T-helper 22 cell (primary cell): ENCODE measurements at places on chromosomes 6 and 20.

- DNase-seq, result no peak
Observed at GRCh38 chr6:111536910-111537527, 54.0 kb upstream of the REV3L start.

- DNase-seq, result no peak
Observed at GRCh38 chr6:44831002-44831610, 443.6 kb downstream of the CDC5L start.

- DNase-seq, result no peak
Observed at GRCh38 chr6:134249759-134250602, 67.9 kb downstream of the SGK1 start.

DNA sequence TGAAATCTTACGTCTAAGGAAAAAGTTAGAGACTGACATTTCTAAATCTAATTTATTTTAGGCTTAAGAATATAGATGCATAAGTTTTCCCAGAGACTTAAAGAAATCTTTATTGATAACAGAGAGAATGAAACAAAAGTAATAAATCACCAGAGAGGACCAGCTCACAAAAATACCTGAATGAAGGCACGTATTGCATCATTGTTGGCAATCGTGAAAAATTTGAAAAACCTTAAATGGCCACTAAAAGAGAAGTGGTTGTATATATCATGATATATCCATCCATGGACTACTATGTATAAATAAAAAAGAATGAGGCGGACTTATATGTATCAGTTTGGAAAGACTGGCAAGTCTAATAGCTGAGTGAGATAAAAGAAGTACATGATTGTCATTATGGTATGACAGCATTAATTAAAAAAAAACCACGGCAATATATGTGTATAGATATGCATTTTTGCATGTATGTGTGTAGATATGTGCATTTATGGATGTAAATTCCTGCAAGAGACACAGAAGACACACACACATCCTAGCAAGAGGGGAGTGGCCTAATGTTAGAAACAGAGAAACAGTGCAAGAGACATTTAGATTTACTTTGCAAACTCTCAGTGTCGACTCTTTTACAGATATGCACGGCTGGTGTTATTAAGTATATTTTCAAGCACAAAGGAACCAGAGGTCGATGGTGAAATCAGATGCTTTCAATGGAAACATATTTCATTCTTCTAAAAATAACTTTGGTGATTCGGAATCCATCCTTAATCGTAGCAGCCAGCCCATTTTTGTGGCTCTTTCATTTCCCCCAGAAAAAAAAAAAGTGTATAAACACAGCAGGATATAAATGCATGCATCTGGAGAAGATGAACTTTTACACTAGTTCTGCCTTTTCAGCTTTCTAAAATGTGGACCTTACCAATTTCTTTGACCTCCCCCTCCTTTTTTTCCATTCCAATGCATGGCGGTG is 156.1 kb upstream of the SALL4 start:
- no peak for DNase-seq

DNA sequence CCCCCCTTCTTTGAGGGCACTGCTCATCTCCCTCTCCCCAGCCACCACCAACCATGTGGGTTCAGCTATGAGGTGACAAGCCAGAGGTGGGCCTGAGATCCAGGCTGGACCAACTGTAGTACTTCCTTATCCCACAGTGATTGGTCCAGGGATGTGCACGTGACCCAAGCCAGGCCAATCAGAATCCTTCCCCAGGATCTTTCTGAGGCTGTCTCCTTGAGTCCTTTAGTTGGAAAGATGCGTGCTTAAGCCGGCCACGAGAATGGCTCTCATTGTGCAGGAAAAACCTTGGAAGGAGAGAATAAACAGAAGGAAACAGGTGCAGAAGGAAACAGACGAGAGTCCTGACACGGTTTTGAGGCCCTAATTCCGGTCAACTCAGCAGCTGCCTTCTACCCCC is 39.2 kb downstream of the ZC3H12D start:
- no peak for DNase-seq

DNA sequence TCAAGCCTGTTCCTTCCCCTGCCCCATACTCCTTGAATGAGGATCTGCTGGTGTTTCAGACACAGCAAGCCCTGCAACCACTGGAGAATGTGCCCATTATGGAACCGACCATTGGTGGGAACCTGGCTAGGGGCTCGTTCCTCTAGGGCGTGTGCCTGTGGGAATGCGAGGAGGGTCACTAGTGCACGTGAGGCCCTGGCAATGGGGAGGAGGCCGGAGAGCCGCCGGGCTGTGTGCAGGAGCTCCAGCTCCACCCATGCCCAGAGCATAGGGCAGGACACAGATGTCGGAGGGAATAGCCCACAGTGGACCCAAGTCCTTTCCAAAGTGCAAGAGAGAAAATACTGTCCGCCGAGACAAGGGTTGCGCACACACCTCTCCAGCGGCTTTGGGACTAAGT is 99.3 kb downstream of the ERMARD start:
- DNase-seq, result no peak

- no peak for DNase-seq
Observed at GRCh38 chr6:98942263-98942803, 5.4 kb downstream of the FBXL4 start.

- DNase-seq, result no peak
Observed at GRCh38 chr6:159105716-159106115, 60.9 kb upstream of the TAGAP start.

DNA sequence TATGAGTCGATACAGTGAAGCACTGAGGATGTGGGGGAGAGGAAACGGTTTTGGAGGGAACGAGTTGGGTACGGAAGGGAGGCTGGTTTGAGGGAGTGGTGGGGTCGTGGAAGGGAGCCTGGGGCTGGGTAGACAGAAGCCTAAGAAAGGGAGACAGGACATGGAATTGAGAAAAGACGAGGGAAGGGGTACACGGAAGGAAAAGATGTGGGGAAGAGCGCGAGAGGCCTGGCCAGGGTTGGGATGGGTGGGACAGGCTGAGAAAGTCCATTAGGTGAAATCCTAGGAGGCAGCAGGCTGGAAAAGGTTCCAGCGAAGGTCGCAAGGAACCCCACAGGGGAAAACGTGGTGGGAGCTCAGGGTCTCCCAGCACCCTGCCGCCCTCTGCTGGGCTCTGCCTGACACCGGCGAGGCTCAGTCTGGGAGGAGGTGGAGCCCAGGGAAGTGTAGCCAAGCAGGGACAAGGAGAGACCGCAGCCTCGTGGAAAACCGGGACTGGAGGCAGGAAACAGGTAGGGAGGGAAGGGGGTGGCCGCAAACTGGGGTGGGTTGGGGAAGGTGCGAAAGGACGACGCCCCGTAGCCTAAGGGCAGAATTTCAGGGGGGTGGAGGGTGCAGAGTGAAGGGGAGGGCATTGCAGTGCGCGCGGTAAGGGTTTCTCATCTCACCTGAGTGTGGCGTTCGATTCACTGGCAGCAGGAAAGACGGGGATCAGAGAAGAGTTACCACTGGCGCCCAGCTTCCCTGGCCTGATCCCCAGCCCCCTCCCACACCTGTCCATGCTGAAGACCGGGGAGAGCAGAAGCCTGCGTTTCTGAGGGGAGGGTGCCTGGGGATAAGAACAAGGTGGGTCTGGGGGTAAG is 4.3 kb downstream of the GABBR1 start:
- peak; percentile 38 for DNase-seq

GRCh38 chr6:39143238-39143930 is 28.4 kb upstream of the SAYSD1 start:
- DNase-seq, result no peak

- DNase-seq, result no peak
Observed at GRCh38 chr6:161522276-161522675, 248.4 kb upstream of the AGPAT4 start.

- DNase-seq, result no peak
Observed at GRCh38 chr6:41258196-41258493, 28.3 kb downstream of the TREM1 start.

DNA sequence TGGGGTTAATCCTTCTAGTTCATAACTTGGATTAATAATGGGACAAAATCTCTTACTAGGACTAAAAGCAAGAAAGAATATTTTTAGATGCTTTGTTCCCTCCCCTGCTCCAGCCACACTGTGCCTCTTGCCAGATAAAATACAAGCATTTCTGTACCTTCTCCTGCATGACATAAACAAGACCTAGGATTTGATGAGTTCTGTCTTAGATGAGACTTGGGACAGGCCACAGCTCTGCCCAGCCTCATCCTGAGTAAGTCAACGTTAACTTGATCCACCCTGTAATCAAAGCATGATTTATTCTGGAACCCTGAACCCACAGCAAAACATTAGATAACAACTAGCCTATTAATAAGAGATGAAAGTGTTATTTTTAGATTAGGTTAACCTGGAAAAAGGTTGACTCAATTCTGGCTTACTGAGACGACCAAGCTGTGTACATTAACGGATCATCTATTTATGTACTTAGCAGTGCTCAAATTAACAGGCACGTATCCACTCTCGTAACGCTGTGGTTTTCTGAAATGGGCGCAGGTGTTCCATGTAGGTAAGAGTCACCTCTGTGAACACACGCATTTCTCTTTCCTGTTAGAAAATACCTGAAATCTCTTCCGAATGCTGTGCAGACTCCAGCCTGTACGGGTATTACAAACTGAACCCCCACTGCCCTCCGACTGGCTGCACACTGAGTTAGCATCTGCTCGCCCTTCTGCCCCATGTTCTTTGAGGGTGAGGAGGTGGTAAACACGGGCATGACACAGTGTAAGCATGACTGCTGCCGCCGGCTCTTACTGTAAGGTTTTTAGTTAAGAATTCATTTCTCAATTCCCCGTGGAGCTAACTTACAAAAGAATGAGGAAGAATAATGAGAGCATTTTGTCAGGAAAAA is 132.1 kb upstream of the FOXQ1 start:
- DNase-seq, result no peak

DNA sequence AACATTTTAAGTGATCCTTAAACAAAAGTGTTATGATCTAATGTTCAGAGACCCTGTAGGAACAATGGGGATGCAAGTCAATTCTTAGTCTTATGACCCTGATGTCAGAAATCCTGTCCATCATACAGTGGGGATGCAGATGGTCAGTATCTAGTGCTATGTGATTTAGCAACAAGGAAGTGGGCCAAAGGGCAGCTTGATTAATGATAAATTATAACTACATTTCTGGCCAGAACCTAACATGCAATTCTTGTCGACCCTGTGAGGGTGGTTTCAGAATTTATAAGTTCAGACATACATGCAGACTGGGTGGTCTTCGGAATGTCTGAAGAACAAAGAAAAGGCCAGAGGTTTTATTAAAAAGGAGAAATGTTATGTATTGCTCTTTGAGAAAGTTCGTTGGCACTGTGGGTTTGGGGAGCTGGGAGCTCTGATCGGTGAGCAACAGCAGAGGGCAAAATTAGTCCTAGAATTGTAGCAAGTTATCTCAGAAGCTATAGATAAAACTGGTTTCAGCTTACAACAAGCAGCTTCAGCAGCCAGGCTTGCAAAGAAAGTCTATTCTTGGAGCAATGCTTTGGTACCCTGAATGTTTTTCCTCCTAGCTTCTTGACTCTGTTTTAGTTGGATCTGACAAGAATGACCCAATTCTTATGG is 50.8 kb downstream of the RPF2 start:
- DNase-seq, result no peak

GRCh38 chr6:51472745-51473487 is 614.5 kb downstream of the PKHD1 start:
- no peak for DNase-seq

DNA sequence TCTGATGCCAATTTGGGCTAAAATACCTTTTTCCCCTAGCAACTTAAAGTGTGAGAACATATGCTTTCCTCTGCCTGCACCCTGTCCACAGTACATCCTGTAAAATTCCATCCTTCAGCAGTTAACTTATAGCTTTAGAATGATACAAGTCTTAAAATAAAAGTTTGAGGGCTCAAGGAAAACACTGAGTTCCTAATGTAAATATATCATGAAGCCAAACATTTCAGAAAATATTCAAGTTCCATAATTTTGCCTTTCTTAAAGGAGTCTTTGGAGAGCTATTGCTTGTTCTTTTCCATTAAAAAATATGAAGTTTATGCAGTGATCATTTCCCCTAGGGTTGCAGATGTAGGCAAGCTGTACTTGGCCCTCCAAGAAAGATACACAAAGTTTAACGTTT is 303.8 kb downstream of the COL12A1 start:
- no peak for DNase-seq

DNA sequence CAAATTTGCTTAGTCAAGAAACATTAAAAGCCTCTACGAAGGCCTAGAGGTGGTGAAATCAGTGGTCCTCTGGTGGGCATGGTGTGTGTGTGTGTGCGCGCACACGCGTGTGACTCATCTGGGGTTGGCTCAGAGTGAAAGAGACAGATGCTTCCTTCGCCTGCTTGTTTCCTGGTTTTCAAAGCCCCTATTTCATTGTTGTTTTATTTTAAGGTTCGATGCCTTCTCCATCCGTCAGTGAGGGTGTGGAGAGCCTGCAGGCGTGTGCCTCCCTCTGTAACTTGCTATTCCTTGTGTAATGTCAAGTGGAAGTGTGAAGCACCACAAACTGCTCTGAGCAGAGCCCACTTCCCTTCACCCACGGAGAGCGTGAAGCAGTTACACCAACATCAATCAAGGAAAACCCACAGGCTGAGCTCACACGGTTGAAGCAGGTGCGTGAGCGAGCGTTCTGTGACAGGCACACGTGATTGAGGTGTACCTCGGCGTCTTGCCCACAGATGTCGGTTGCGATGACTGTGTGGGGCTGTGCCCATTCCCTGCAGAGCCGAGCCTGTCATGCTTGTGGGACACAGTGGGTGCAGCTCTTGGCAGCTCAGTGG is 233.9 kb downstream of the PRL start:
- no peak for DNase-seq

DNA sequence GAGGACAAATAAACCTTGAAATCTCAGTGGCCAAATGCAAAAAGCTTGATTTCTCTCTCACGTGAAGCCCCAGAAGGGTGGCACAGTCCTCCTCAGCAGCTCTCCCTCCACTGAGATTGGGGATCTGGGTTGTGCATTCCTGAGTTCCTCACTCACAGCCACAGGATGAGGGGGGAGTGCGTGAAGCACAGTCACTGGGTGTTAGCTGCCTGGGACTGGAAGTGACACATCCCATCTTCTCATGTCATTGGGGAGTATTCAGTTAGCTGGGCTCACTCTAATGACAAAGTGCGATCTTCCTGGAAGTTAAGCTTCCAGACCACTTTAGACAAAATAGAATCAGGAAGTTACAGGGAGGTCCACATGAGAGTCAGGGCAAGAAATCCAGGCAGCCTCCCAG is 192.2 kb upstream of the LRFN2 start:
- no peak for DNase-seq

DNA sequence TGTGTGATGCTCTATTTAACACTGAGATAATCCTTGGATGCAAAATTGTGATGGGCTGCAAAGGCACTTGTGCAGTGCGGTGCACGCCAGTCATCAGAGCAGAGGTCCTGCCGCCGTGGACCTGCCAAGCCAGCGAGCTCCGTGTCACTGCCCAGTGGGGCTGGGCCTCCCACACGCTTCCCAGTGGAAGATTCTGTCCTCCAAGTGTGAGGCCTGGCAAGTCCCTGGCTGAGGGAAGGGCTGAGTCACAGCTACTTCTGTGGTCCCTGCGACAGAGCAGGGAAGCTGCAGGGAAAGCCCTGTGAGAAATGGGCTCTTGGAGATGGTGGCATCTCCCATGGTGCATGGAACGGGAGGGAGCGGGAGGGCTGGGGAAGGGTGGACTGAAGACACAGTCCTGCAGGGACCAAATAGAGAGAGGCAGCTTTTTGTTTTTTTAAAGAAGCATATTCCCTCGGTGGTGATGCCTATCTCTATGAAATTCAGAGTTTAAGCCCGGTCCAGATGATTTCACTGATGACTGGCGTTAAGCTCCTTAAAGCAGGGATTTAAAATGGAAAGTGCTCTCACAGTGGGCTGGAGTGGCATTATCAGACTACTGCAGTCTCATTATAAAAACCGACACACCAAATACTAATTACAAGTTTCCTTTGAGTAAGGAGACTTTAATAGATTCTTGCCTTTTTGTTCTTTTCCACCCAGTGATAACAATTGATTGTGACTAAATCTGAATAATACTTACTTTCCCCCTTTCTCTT is 413.7 kb downstream of the QKI start:
- no peak for DNase-seq
